ENCODE measurements at places on chromosomes 16 and 17.

GRCh38 chr17:32327911-32328310, 14.1 kb downstream of the C17orf75 start:
- DNase-seq, result no peak

DNA sequence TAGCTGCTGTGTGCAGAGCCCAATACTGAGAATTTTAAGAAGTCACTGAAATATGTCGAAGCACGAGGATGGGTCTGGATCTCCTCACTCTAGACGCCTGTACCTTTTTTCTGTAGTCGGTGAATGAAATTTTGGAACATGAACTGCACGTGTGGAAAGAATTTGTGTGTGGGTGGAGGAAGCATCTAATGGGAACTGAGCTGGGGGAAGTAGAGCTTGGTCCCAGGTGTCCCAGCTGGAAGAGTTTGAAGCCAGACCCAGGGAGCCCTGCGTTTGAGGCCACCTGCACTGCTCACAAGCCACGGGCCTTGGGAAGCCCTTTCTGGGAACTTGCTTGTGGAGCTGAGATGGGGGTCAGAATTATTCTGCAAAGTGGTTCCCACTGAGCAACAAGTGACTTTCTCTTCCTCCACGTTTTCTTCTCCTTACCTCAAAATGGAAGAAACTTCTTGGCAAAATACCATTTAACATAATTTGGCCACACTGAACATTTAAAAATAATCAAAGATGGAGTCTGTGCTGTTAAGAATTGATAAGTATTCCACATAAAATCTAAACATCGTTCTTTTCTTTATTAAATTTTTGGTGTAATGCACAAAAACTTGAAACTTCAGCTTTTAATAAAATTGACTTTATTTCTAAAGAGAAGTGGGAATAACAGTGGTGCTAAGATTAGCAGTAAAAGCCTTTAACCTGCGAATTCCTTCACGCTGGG, 163.8 kb downstream of the PRKCA start:
- no peak for DNase-seq

GRCh38 chr17:61132524-61132923, 267.1 kb upstream of the TBX2 start:
- no peak for DNase-seq

DNA sequence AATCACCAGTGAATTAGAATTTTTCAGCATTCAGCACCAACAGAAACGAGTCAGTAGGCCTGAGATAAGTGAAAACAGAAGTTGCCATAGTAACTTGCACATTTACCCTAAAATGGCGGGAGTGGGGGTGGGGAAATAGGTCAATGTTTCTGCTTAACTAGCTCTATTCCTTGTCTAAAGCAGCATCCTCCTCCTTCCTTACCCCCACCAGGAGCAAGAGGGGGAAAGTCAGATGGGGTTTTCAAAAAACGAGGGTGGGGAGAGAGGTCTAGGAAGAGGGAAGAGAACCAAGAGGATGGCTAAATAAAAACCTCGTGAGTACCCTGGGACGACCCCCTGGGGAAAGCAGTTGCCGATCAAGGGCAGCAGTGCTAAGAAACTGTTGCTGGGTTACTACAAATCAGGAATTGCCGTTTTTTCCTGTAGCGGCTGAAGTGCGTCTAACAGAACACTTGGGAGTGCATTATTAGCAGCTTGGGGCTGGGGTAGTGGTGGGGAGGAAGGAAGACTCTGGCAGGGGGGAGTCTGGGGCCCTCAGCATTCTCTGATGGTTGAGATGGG, 34.4 kb upstream of the MNT start:
- DNase-seq, result no peak

DNA sequence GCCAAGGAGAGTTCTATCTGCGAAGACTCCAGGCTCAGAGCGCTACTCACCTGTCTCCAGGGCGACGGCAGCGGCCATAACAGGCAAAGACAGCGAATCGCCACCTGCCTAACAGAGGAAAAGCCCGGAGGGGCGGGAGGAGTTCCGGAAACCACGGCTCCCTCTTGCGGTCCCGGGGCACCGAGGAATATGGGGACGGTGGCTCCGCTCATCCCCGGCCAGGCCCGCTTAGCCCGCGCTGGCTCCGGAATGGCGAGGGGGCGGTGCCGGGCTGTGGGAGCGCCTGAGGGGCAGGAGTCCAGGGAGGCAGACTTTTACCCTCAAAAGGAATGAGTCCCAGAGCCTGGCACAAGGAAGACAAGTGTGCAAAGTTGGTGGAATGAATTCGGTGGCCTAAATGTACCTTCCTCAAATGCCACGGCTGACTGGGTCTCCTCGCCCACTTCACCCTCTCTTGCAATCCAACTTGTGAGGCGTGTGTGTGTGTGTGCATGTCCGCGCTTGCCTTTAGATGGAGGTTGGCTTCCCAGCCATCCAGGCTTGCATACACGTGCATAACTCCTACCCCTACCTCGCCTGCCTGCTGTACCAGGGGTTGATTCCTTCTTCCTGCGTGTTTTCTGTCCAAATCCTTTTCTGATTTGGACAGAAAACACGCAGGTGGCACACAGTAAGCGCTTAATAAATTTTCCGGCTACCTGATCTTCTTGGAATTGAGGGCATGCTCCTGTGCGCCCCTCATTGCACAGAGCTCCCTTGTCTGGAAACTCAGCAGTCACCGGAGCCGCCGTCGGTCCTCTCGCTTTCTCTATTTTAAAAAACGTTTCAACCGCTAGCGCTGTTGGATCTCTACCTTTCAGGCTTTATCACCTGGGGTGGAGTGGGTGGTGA, 3.5 kb downstream of the C17orf100 start:
- DNase-seq, result no peak

- DNase-seq, result no peak
Measured at GRCh38 chr17:47729476-47729875, 3.6 kb upstream of the TBX21 start.

- DNase-seq, result no peak
Measured at GRCh38 chr16:64882078-64882784, 239.6 kb downstream of the CDH11 start.

DNA sequence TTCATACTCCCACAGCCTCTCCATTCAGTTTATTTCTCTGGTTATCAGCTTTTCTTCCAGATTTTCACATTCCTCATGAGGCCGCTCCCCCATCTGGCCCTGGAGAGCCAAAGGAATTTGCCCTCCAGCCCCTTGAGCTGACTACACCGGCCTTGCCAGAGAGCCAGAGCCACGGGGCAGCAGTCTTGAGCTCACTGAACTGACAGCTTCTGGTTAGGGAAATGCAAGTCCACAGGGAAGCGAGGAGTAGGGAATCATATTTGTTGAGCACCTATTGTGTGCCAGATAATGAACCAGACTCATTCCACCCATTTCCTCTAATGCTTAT, 102.4 kb downstream of the ABCC12 start:
- no peak for DNase-seq

DNA sequence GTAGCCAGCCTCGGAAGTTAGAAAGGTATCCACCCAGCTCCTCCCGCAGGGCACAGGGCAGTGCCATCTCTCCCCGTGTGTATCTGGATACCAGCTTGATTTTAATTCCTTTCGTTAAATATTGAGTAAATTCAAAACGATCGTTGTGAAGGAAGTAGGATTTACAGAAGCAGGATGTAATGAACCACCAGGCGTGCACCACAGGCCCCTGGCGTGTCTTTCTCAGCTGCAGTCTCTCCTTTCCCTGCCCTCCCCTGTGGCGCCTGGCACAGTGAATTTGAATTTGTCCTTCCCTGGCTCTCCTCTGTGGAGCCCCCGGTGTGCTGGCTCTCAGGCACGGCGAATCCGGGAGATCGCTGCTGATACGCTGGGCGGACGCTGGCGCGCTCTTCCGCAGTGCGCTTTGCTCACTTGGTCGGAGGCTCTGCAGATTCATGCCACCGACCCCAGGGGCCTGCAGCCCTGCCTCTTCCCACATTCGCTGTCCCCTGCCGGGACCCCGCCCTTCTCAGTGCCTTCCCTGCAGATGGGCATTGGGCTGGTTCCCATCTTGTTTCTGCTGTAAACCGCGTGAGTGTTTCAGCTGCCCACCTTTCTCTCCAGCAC, 164.6 kb downstream of the RPTOR start:
- no peak for DNase-seq

GRCh38 chr16:86353148-86353547, 157.2 kb upstream of the FOXF1 start:
- DNase-seq, result no peak

- DNase-seq, result no peak
Measured at GRCh38 chr17:3865176-3865575, 19.1 kb upstream of the NCBP3 start.

DNA sequence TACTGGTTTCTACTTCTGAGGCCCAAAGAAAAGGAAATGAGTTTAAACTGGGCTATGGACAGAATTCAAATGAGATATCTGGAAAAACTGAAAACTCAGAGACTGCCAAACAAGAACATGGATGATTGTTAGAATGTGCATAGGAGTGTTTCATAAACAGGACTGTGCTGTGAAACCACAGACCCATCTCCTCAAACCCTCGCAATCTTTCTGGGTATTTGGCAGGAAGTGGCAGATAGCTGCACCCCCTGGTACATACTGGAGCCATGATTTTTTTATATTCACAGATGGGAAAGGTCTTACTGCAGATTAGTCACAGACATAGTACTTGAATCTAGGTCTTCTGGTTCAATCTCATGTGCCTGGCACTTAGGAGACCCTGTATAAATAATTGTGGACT, 145.0 kb downstream of the CCDC182 start:
- no peak for DNase-seq

DNA sequence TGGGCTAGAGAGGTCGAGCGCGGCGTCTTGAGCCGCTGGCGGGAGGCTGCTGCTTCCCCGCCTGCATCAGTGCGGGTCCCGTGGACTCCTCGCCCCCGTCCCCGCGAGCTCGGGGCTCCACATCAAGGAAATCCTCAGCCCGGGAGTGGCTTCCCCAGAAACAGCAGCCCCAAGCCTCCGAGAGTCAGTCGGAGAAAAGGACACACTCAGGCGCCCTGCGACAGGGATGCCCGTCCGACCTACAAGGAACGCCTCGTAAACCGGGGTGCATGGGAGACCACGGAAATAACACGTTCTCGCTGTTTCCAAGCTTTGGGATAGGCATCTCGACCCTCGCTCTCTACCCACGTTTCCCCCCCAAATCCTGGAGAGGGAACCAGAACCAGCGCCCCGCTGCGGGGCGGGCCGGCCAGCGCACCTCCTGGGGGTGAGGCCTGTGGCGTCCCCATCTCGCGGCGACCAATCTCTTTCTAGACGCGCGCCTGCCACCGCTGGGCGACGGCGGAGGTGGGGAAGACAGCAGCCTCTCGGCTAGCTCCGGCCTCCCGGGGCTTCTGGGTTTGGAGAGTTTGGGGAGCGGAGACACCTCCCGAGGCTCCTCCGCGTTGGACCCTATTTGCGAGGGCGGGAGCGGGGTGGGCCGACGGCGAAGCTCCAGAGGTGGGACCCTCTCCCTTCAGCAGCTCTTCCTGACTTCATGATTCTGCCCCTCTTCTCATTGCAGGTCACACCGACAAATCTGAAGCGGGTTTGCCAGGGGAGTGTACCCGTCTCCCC, 759 bp upstream of the TP53I13 start:
- no peak for DNase-seq

DNA sequence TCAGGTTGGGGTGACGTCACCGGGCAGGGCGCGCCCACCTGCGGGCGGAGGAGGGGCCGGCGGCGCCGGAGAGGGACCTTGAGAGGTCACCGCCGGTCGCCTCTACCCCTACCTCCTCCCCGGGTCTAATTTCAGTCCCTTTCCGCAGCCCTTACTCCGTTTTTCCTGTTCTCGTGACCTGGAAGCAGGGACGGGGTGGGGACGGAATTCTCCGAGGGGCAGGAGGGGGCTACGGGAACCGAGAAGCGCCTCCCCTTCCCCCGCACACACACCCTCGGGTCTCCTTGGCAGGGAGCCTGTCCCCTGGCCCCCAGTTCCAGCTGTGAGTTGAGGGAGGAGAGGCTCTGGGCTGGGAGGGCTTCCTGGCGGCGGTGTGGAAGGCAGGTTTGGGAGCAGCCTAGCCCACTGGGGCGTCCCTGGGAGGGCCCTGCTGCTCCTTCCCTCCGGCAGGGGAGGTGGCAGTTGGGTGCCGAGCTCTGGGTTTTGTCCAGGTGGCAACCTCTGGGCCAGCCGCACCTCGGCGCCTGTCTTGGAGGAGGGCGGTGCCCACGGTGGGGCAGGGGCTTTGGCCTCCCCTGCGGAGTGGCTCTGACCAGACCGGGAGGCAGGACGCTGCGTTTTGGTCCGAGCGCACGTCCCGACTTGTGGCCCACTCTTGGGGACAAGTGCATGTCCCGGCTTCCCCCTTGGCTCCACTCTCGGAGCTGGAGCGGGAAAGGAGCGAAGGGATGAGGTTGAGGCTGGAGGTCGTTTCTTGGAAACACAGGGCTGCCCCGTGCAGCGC, 773 bp downstream of the SYNGR3 start:
- DNase-seq, result no peak

All from esophagus squamous epithelium (tissue), 5 donors.